Smooth muscle cell of the coronary artery (primary cell): ENCODE measurements at places on chromosomes 3 and 15. TPM values are rescaled to one million over a fixed set of nuclear protein-coding genes. Genes with fewer than 3 reads are reported as not detected.

The GABRB3 gene
- 0.45 and 1.2 TPM in 2 replicates for total RNA-seq

The TMEM44 gene
- total RNA-seq = 8.4 and 35.2 TPM in 2 replicates

The SNX4 gene
- 27.4 and 27.6 TPM in 2 replicates for total RNA-seq

The ARPIN gene
- total RNA-seq = 6.2 and 11.1 TPM in 2 replicates

The GRK7 gene
- under 0.01 TPM in 1 of 2 replicates, not detected in the other for total RNA-seq

The CCDC66 gene
- 14.1 and 18.8 TPM in 2 replicates for total RNA-seq

The GABRA5 gene
- under 0.01 TPM in 1 of 2 replicates, not detected in the other for total RNA-seq

The NUP210 gene
- total RNA-seq = under 0.01 TPM in 1 of 2 replicates, not detected in the other

The GP5 gene
- total RNA-seq = 0.83 TPM in 1 of 2 replicates, not detected in the other

The FGD5 gene
- 1.3 and 3.8 TPM in 2 replicates for total RNA-seq

The MFN1 gene
- total RNA-seq = 26.2 and 39.3 TPM in 2 replicates

The PML gene
- 10.9 and 20.4 TPM in 2 replicates for total RNA-seq

The FBXO40 gene
- not detected in 2 replicates for total RNA-seq
